Gastrocnemius medialis (tissue), 4 donors: ENCODE measurements at places on chromosomes 13 and 19.

DNA sequence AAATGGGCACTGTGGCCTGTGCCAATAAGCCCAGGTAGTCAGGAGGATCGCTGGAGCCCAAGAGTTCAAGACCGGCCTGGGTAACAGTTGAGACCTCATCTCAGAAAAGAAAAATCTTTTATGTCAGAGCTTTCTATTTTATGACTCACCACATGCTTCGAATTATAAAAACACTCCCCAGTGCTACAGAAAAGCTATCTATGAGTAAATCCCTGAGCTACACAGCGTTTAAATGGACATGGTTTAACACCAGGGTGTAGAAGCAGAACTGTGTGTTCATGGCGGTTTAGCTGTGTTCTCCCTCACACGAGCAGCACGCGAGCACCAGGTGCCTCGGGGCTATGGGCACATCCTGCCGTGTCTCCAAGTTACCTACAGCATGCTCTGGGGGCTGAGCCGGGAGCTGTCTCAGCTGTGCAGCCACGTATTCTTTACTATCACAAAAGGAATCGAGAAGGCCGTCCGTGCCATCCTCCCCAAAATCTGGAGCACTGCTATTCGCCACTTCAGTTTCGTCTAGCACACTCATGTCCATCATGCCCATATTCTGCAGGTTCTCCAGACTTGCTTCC, 6.7 kb downstream of the SAFB2 start:
- no peak for DNase-seq

DNA sequence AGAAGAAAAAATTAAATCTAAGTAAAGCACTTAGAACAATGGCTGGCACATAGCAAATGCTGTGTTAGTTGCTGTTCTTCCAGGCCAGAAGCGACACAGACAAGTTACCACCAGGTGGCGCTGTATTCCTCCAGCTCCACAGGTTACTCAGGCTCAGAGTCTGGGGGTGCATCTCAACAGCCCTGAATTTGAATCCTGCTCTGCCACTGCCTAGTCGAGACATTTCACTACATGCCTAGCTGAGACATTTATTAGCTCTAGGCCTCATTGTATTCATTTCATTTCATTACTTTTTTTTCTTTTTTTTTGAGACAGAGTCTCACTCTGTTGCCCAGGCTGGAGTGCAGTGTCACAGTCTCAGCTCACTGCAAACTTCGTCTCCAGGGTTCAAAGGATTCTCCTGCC, 16.4 kb upstream of the CYP2B6 start:
- peak; percentile 11 for DNase-seq

GRCh38 chr19:52191951-52192350, 2.1 kb downstream of the PPP2R1A start:
- DNase-seq: peak; percentile 65

DNA sequence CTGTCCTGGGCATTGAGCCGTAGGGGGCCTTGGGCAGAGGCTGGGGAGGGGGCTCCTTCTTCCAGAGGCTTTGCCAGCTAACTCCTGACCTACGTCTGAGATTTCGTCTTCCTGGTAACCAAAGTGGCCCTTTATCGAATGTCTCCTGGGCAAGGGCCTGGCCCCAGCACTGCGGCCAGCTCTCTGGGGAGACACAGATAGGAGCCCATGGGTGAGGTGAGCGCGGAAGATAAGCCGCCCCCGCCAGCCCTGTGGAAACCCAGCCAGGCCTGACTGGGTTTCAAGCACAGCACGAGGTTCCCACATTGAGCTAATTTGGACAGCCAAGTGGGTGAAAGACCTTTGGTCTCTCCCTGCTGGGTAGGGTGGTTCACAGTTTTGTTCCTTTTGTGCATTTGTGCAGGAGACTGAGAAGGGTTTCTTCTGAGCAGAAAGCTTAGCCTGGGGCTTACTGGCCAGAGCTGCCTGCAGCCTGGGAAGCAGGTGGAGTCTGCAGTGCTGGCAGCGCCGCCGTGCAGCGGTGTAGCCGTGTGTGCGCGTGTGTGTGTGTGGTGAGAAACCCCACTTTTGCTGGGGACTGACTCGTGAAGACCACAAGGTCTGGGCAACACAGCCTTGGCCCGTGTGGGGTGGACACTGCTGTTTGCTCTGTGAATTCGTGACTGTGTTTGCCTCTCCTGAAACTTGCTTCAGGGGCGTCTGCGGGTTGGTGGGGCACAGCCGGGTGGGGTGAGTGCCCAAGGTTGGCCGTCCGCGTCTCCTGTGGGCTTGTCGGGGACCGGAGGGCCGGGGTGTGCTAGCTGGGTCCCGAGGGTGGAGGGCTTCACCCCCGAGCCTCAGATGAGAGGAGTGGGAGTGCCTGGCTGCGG, 2.5 kb downstream of the BSG start:
- DNase-seq: peak; percentile 69

DNA sequence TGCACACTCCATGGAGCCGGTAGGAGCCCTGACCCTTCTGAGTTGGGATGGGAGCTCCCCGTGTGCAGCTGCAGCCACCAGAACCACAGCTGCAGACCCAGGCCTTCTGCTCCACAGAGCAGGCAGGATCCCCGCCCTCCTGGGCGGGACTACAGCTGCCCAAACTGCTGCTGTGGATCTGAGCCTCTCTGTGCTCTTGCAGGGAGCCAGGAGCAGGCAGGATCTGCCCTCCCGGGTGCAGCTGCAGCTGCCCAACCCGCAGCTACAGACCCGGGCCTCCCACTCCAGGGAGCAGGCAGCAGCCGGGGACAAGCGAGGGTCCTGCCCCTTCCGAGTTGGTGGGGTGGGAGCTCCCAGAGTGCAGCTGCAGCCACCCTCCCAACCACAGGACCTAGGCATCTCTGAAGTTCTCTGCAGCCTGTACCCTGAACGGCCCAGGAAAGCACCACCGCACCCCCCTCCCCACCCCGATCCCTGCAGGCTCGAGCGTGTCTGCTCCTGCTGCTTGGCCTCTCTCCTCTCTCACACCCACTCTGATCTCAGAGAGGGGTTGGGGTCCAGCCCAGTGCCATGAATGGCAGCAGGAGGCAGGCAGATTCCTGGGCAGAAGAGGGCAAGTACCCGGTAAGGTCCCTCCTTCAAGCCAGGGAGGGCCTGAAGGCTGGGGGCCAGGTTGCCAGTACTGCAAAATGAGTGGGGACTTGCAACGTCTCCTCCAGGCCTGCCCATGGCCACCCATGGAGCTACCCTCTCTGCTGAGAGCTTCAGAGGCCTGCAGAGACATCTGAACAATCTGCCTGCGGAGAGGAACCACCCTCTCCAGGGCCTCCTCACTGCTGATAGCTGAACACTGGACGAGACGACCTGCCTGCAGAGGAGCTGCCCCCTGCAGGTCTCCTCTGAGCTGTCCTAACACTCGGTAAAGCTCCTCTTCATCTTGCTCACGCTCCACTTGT, 16.4 kb upstream of the EMP3 start:
- DNase-seq: no peak

DNA sequence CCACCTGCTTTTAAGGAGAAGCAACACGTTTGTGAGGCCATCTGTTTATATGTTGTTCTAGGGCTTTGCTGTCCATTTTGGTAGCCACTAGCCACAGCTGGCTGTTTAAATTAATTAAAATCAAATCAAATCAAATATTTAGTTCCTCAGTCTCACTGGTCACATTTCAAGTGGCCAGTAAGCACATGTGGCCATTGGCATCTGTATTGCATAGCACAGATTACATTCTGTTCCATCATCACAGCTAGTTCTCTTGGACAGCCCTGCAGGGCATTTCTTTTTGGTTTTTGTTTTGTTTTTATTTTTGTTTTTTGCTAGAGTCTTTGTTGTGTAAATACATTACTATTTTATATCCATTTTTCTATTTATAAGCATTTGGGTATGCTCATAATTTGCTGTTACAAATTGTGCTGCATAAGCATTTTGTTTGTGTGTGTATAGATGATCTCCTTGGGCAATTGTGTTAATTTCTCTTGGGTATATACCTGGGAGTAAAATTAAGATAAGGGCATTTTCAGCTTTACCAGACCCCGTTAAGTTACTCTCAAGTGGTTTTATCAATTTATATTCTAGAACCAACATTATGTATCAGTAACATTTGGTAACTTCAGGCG, 31.3 kb downstream of the SAE1 start:
- no peak for DNase-seq

GRCh38 chr13:28420704-28421103, 74.2 kb downstream of the FLT1 start:
- DNase-seq: no peak

- peak; percentile 38 for DNase-seq
Measured at GRCh38 chr13:74056801-74057542, 77.2 kb downstream of the KLF12 start.

- DNase-seq: no peak
Measured at GRCh38 chr19:2607712-2608601, 94.5 kb downstream of the GNG7 start.

- DNase-seq: no peak
Measured at GRCh38 chr13:51006067-51006845, 96.7 kb downstream of the RNASEH2B start.

DNA sequence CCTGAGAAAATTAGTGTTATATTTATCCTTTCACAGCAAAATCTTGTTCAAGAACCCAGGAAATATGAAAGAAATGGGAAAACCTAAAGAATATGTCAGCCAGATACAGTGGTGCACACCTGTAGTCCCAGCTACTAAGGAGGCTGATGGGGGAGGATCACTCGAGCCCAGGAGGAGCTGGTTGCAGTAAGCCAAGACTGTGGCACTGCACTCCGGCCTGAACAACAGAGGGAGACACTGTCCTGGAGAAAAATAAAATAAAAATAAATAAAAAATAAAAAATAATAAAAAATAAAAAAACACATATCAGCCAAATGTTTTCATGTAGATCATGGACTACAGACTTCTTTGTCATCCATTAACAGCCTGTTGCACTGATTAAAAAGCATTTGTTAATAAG, 244.8 kb upstream of the KLHL1 start:
- no peak for DNase-seq

GRCh38 chr19:18961767-18962620, 21.0 kb upstream of the HOMER3 start:
- DNase-seq: no peak

DNA sequence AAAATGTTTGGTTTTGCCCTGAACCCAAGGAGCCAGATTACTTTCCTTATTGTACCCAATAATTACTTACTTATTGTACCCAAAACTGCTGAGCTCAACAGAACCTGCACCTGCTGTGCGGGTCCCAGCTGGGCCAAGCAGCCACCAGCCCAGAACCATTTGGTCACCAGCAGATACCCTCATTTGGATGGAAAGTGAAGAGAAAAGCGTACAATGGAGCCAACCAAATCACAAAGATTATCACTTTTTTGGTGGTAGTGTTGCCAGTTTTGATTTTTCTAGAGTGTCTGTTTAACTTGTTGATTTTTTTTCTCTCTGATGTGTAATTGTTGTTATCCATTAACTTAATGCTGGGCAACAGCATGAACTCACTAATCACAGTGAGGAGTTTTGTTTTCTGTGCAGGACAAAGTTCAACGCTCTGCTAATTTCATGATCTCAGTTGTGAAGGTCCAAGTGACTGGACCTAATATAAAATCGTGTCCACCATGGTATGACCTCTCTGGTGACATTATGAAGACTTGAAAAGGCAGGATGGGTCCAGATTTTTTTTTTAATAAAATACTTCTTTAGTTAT, 23.8 kb downstream of the SPATA13 start:
- no peak for DNase-seq

GRCh38 chr13:23515116-23515515, 55.1 kb upstream of the TNFRSF19 start:
- no peak for DNase-seq

GRCh38 chr13:78576261-78576660, 27.1 kb downstream of the POU4F1 start:
- no peak for DNase-seq

DNA sequence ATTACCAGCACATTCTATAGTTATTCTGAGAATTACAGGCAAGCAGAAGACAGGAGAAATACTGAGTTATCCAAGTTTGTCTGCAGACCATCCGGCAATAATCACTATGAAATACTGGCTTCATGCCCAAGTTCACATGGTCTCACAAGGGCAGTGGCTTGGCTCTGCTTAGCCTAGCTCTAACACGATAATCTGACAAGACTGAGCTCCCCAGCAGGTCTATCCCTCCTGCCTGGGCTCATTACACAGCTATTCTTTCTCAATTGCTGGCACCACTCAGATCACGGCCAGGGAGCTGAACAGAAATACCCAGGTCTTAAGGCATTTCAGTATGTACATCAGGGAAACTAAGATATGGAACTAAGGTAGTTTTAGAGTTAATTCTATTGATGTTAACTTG, 361.6 kb upstream of the PCDH20 start:
- DNase-seq: no peak

DNA sequence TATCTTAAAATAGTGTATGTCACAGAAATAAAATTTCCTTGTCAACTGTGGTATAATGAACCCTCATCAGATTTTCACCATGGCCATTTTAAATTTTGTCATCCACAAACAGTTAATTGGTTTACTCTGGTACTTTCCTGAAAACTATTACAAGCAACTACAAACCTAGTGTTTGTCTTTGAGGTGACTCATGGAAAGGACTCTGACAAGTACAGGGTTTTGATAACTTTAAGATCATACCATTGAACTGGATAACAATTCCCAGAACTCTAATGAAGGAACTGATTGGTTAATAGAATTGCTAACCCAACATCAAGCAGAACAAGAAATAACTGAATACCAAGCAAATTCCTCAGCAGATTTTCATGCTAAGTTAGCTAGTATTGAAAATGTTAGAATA, 237.7 kb upstream of the IPO5 start:
- DNase-seq: no peak

- DNase-seq: no peak
Measured at GRCh38 chr13:98349731-98350305, 172.7 kb upstream of the RNF113B start.

- DNase-seq: no peak
Measured at GRCh38 chr13:80462037-80462436, 121.1 kb upstream of the SPRY2 start.

- DNase-seq: no peak
Measured at GRCh38 chr19:399370-399769, 9.6 kb downstream of the C2CD4C start.

- no peak for DNase-seq
Measured at GRCh38 chr19:48363500-48363809, 285 bp downstream of the TMEM143 start.

- DNase-seq: peak; percentile 56
Measured at GRCh38 chr19:41957838-41958366, 1.2 kb downstream of the RABAC1 start.

DNA sequence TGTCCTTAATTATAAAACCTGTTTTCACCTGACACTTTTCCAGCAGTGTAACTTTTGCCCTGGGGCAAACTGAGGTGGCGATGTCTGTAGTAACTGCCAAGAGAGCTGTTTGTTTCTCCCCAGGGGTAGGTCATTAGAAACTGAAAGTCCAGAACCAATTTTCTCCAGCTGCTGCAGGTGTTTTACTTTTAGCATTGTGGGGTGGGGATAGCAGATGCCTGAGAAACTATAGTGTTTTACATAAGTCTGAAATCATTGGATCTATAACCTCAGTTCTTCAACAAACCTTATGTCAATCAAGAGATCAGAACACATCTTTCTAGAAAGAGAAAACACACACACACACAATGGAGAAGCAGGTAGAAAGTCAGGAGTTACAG, 92.7 kb downstream of the LHFPL6 start:
- no peak for DNase-seq

- DNase-seq: no peak
Measured at GRCh38 chr13:110578363-110578762, 16.8 kb upstream of the RAB20 start.

GRCh38 chr19:33235269-33235995, 9.8 kb upstream of the SLC7A10 start:
- peak; percentile 63 for DNase-seq
